ENCODE measurements at places on chromosomes 13 and 19. TPM values are rescaled to one million over a fixed set of nuclear protein-coding genes. Genes with fewer than 3 reads are reported as not detected.

Gene GFY
- total RNA-seq = not detected

Gene MTUS2
- total RNA-seq = 0.12 TPM

Gene TMC4
- total RNA-seq = 36.5 TPM

DNA sequence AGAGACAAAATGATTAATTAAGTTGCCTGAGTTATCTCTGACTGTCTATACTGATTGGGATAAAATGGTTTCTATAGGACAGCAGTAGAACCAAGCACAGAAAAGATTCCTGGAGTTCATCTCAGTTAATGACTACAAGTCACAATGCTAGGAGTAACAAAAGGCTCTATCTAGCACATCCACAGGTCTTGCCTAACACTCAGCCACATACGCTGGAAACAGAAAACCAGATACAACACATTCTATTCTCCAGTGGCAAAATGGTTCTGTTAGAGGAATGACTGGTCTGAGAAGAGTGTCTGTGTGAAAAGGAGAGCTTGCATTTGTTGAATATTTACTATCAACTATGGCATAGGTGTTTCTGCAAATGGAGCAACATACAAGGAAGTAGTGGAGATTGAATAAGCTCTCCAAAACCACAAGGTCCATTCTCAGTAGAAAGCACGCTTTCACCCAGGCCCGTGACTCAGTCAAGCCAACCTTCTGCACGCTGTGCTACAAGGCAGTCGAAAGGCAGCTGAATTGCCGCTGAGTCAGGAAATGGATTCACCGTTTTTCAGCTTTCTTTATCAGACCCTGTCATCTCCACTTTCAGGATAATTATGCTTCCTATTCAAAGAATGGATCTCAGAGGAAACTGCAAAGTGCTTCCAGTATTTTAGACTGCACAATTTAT lies 761.5 kb downstream of the EFNB2 start:
- no peak for ATAC-seq

GRCh38 chr13:27022571-27023311 lies 148.9 kb downstream of the USP12 start:
- no peak for ATAC-seq

GRCh38 chr13:31859571-31859970 lies 120.2 kb downstream of the RXFP2 start:
- ATAC-seq = no peak

DNA sequence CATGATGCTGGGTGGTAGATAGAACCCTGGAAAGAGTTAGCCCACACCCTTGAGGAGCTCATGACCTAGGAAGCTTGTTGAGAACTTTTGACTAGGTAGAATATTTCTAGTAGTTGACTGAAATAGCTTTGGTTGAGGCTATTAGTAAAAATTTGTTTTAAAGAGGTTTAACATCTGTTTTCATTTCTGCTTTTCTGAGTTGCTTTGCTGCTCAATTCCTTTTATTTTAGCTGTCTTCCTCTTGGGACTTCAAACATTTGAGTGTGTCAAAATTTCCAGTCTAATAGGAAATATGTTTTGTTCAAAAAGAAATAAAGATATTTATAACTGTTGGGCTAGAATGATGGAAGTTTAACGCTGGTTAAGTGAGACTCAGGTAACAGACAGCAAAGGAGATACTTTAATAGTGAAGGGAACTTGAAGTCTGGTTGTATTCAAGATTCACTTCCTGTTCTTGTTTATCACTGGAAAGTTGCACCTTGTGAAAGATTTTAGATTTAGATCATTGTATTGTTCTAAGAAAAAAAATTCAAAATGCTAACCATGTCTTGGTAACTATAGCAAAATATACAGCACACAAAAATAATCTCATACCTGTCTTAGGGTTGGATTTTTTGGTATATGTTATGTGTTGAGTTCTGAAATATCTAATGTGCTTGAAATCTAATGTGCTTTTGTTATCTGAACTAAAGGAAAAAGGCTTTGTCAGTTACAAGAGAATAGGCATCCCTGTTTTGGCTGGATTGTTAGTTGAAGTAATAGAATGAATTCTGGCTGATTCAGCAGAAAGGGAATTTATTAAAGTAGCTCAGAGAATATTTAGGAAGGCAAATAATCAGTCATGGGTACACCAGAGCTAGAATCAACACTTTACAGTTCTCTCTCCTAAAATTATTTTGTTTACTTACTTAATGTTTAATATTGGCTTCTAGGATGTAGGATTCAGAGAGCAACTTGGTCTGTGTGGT lies 24.4 kb upstream of the GPR18 start:
- ATAC-seq = no peak

DNA sequence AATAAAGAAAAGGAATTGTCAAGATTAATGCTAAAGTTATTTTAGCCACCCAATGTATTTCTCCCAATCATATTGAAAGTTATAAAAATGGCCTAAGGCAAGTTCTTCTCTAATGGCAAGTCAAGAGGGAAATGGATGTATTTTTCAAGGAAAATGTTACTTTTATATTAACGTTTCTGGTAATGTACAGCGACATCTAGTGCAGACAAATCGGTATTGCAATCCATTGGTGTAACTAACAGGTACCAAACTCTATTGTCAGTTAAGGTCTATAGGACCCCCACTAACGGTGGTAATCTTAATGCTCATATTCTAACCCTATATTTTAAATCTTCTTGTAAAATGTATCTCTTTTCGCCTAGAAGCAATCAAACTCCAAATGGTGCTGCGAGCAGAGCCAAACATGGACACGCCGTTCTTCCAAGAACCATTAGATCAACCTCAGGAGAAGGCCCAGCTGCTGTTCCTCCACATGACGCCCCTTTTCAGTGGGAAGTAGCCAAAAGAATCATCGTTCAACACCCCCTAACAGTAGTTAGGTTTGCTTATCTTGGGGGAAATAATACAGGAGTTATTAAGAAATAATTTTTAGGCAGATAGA lies 98.5 kb upstream of the PABPC3 start:
- ATAC-seq = no peak

DNA sequence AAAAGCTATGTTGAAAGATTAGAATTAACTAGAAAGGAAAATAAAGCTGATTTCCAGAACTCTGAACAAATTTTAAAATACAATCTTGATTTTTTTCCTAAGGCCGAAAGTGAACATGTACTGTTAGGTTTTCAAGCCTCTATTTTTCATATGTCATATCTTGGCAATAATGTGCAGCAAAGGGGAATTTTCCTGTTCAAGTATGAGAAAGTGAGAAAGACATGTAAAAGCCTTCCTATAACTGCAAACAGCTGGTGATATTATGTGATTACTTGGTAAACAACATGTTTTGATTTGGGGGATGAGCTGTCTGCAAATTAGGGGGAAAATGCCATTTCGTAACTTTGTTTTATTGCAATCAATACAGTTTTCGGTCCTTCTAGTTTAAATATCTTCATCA lies 4.0 kb upstream of the KLF12 start:
- no peak for ATAC-seq

DNA sequence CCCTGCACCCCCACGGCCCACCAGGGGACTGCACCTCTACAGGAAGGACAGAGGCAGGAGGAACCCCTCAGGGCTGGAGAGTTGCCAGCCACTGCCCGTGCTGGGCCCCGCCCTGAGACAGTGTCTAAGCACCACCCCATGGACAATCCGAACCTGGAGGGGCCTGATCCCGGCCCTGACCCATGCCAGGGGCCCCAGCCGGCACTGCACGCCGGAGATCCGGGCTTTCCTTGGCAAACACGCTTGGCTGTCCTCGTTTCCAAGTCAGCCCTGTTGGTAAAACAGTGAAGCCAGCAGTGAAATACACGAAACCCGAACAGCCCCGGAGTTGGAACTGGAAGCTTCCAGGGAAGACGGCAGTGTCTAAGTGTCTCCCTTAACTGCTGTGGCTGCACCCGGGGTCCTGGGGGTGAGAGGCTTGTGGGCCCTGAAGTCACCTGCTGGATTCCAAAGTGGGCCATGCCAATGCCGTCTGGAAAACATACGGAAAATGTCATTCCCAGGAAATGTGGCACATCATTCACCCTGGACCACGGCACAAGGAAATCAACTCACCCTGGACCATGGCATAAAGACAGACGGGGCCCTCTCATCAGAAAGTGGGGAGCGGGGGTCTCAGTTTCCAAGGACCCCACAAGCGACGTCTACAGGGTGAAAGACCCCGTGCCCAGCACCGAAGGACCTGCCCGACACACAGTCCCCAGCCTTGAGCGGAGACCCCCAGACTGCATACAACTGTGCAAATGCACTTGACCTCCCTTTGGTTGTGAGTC lies 30.9 kb downstream of the RASA3 start:
- no peak for ATAC-seq

GRCh38 chr19:32673573-32673972 lies 1.4 kb downstream of the ANKRD27 start:
- no peak for ATAC-seq

- no peak for ATAC-seq
Observed at GRCh38 chr13:39167018-39167417, 128.8 kb downstream of the NHLRC3 start.

GRCh38 chr13:94140511-94140910 lies 339.0 kb downstream of the DCT start:
- no peak for ATAC-seq
